AG09319 (cell line): ENCODE measurements at places on chromosomes 11 and 22.

- DNase-seq, result no peak
Measured at GRCh38 chr11:9675691-9676090, 11.8 kb downstream of the SWAP70 start.

GRCh38 chr11:132125988-132126871 is 755.8 kb downstream of the NTM start:
- DNase-seq, result no peak

GRCh38 chr11:87076260-87076783 is 38.6 kb downstream of the TMEM135 start:
- DNase-seq, result no peak

DNA sequence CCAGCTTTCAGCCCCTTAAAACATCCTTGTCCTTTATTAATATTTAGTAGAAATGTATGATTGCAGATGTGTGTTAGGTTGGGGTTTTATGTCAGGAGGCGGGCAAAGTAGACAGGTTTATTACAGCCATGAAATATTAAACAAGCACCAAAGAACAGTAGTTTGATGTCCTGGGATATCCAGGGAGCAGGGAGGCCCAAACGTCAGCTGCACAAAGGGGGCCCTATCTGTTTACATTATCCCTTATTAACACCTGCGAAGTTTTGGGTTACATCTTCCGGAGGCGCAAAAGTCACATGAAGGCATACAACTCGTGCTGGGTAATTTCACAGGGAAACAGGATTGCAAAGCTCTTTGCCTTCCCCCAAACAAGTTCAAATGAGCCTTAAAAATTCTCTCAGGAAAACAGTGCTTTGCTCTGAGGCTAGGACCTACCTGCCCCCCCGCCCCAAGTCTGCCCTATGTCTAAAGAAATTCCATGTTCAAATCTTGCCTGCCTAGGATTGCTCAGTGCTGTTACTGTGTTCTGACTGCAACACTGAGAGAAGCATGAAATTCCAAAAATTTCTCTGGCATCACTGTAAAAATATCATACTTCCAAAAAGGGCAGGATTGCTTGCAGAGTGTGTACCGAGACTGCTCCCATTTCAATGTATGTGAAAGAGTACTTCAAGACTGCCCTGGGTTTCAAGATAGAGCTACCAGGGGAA is 8.9 kb downstream of the MN1 start:
- DNase-seq, result no peak

GRCh38 chr22:49347376-49347775 is 480.3 kb downstream of the BRD1 start:
- DNase-seq, result no peak

GRCh38 chr22:24445481-24446259 is 18.3 kb downstream of the ADORA2A start:
- no peak for DNase-seq
